ENCODE measurements at places on chromosomes 11 and 22.

- DNase-seq, result no peak
Measured at GRCh38 chr11:35144136-35144741, 5.3 kb downstream of the CD44 start.

DNA sequence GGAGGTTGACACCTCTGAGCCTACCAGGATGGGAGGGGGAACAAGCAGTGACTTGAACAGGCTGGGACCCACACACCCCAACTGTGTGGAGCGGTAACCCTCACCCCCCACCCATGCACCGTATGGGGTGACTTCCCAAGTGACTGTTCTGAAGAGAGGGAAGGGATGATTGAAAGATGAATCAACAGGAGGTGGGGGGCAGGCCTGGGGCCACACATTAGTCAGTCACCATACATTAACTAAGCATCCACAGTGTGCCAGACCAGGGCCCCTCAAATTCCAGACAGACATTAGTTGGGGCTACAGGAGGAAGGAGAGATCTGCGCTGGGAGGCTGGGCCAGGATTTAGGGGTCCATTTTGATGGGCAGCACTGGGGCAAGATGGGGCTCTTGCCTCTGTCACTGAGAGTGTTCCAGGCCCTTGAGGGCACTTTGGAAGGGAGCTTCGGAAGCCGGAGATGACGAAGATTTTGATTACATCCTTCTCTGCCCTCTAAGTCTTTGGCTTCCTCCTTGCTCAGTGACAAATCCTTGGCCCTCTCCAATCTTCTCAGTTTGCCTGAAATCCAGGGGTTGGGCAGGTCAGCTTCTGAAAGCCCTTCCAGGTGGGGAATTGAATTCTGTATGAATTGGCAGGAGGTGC, 966 bp downstream of the SMTN start:
- no peak for DNase-seq

- no peak for DNase-seq
Measured at GRCh38 chr11:2100361-2101170, 38.6 kb downstream of the IGF2 start.

DNA sequence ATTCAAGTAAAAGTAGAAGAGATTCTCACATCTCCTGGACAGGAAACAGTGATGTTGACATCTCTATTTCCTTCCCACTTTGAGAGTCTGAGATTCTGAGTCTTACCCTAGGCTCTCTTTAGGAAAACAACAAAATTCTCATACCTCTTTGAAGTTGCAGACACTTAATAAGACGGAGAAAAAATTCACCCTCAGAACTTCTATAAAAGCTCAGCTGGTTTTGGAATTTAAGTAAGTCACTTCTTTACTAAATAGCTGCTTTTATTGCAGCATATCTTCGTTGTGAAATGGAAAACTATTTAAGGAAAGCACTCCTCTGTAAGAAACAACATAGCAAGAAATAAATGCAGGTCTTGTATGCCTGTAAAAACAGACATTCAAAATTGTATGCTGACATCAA, 79.1 kb downstream of the MSANTD4 start:
- no peak for DNase-seq

DNA sequence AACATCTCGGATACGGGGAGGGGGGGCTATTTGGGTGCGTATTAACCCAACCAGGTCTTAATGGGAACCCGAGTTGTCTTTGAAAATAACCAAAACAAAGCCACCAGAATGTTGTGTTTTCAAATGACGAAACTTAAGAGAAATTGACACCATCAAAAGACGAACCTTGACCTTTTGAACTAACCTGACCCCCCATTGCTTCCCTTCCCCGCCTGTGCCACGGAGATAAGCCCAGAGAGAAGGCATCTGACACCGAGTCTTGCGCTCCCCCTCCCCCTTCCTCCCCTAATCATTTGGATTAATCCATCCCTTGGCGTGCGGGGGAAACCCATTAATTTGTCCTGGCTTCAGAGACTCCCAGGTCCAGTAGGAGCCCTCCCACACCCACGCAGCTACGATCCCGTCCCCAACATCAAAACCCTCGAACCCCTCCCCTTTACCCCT, 4.5 kb upstream of the GCAT start:
- no peak for DNase-seq

- no peak for DNase-seq
Measured at GRCh38 chr11:31943056-31943780, 132.1 kb upstream of the PAX6 start.

- DNase-seq, result no peak
Measured at GRCh38 chr11:44208976-44209603, 100.8 kb downstream of the ALX4 start.

DNA sequence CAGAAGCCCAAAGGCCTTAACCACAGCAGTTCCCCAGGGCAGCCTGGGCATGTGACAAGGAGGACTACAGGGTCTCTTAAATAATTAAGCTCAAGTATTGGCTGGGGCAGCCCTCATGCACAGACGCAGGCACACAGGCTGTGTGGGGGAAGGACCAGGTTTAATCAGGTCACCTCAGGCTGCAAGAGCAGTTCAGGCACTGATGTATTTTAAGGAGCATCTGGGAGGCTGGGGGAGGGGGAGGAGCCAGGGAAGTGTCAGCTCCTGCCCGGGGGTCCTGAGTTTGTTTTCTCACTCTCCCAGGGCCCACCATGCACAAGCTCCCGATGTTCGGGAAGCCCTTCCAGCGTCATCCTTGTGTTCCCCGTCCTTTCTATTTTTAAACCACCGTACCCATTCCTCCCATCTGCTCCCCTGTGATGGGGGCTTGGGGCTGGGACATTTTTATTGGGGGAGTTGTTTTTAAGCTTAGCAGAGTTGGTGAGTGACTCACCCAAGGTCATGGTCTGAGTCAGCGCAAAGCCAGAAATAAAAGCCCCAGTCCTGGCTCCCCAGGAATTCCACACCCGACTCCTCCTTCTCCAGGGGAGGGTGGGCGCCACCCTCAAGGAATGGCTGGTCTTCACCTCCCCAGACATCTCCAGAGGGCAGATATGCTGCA, 2.4 kb downstream of the CSDC2 start:
- DNase-seq, result no peak

- no peak for DNase-seq
Measured at GRCh38 chr11:9708544-9708943, 44.7 kb downstream of the SWAP70 start.

DNA sequence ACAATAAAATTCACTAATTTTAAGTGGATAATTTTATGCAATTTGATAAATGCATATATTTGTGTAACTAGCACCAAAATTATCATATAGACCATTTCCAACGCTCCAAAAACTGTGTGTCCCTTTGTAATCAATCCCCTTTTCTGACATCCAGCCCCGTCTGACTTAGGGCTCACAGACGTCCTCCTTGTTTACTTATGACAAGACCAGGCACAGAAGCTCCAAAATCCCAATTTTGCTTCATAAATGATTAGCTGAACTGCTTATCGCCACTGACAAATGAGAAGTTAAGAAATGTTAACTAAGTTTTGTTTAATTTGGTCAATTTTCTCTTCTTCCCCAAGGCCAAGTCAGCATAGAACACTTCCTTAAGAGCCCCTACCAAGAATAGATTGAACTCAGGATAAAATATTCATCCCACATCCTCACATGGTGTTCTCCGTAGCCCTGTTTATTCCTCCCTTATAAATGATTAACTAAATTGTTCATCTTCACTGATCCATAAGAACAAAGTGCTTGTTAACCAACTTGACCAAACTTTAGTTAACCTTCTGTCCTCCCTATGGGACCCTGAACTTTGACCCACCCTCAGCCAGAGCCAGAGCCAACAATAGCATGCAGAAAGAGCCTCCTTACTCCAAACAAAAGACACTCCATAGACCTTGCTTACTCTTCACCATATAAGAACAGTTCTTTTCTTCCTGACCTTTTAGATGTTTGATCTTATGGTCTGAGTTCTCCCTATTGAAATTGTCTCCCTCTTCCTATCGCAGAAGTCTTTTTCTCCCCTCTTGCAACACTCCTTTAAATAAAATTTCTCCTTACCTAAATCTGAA, 30.8 kb upstream of the GLYAT start:
- DNase-seq, result no peak

DNA sequence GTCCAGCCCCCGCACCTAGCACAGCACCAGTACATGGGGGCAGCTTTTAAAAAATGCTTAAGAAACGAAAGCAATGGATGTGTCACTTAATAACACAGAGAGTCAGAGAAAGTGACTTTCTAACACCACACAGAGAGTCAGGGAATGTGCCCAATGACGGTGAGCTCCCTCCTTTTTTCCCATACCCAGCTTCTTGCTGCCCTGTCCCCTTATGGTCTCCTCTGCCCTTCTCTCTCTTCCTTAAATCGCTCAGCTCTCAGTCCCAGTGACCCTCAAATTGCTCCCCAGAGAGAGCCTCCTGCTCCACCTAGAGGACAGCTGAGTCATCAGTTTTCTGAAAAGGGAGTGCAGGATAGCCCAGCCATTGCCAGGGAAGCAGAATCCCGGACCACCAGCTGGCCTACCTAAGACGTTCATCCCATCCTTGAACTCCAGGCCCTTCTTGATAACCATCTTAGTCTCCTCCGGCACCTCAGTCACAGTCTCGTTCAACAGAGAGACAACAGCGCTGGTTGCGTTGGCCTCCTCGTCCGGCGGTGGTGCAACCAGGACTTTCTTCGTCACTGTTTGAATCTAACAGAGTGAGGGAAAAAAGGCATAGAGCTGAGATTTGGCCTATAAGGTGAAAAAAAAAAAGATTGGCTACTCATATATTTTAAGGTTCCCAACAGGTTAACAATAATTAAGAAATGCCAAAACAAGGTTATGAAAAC, 113.5 kb downstream of the SLC1A2 start:
- no peak for DNase-seq

DNA sequence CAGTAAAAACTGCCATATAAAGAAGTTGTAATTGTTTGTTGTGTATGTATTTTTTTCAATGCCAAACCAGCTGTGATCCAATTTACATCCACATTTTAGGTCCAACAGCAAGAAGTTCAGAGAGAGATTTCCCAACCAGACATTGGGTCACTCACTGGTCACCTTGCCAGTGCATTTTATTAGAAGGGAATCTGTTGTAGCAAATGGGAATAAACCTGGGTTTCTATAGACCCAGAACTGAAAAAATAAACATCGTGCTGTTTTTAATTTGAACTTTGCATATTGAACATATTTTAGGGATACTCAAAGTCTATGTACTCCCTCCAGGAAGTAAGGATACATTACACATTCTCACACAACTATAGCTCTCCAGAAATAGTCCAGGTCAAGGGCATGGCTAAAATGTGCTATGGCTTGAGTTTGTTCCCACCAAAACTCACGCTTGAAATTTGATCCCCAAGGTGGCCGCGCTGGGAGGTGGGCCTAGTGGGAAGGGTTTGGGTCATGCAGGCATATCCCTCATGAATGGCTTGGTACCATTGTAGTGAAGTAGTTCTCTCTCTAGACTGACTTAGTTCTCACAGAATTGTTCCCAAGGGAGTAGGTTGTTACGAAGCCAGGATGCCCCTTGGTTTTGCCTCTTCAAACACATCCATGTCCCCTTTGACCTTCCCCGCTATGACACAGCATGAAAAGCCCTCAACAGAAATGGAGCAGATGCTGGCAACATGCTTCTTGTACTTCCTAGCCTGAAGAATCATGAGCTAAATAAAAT, 90.9 kb downstream of the RRAS2 start:
- no peak for DNase-seq

DNA sequence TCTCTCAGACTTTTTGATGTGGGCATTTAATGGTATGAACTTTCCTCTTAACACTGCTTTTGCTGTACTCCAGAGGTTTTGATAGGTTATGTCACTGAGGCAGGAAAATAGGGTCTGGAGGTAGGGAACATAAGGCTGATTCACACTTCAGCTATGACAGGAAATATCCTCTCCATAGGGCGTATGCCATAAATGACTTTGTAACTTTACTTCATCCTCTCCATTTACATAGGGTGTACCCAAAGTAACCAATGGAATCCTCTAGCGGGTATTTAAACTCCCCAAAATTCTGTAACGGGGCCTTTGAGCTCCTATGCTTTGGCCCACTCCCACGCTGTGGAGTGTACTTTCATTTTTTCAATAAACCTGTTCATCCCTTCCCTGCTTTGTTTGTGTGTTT, 49.5 kb downstream of the OR2AT4 start:
- DNase-seq, result no peak

GRCh38 chr22:20808844-20809243, 34.9 kb downstream of the SERPIND1 start:
- no peak for DNase-seq

GRCh38 chr22:34294476-34294875, 374.2 kb upstream of the LARGE1 start:
- DNase-seq, result no peak

DNA sequence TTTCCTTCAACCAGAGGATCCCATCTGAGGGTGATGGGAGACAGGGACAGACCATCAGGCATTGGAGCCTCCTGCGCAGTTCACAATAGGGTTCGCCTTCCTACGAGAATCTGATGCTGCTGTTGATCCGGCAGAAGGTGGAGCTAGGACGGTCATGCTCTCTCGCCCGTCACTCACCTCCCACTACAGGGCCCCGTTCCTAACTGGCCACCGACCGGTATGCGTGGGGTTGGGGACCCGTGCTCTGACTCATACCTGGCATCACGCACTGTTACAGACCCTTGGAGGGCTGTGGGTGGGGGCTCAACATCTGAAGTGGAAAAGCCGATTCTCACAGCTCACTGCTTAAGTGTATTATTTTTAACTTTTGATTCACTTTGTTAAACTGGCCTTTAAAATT, 402.3 kb downstream of the BRD1 start:
- no peak for DNase-seq

DNA sequence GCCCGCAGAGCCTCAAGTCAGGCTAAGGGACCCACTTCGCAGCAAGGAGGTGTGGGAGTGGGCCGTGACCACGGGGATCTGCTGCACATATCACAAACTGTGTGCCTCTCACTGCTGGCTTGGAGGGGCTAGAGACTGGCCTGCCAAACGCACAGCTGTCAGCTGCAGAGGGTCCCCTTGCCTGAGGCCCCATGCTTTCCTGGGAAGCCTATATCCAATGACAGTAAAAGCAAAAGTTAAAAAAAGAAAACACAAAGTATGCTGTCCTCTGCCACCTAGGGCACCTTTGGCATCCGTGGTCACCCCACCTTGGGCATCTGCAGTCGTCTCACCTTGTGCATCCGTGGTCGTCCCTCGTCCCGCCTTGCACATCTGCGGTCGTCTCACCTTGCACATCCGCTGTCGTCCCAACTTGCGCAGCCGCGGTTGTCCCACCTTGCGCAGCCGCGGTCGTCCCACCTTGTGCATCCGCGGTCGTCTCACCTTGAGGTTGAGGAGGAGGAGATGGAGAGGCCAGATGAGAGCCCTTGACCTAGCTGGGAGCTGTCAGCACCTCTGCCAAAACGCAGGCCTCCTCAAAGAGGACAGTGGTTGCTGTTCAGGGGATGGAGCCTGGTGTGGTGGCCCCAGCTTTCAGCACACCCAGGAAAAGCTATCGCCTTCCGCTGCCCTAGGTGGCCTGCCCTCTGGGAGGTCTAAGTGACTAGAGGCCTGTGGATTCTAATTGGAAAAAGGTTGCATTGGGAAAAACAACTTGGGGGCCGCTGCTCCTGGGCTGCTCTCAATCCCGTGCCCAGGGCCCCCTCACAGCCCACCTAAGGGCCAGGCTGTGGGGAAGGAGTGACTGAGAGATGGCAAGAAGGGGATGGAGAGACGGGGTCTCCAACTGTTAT, 90.5 kb downstream of the MYEOV start:
- no peak for DNase-seq

DNA sequence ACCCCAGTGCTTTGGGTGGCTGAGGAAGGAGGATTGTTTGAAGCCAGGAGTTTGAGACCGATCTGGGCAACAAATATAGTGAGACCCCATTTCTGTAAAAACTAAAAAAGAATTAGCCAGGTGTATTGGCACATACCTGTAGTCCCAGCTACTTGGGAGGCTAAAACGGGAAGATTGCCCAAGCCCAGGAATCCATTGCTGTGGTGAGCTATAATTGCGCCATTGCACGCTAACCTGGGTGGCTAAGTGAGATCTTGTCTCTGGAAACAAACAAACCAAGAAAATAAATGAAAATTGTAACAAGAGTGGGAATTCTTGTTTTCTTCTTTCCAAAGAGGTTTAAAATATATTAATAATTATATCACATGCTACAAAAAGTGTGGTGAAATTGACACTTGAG, 52.9 kb downstream of the DEPDC5 start:
- no peak for DNase-seq
